ENCODE measurements at places on chromosomes 13 and 19. TPM values are rescaled to one million over a fixed set of nuclear protein-coding genes. Genes with fewer than 3 reads are reported as not detected.

Gene ZNF569
- not detected for total RNA-seq

GRCh38 chr19:19145281-19145680 is 7.0 kb upstream of the TMEM161A start:
- no peak overlapping the region for H3K4me3 ChIP-seq
- DNase-seq: no peak
- no peaks in the 10 kb centered on the region for H3K4me1 ChIP-seq
- H3K27me3 ChIP-seq: no peaks in the 10 kb centered on the region
- no peak overlapping the region for H3K27ac ChIP-seq

Gene ACER1
- total RNA-seq: not detected

DNA sequence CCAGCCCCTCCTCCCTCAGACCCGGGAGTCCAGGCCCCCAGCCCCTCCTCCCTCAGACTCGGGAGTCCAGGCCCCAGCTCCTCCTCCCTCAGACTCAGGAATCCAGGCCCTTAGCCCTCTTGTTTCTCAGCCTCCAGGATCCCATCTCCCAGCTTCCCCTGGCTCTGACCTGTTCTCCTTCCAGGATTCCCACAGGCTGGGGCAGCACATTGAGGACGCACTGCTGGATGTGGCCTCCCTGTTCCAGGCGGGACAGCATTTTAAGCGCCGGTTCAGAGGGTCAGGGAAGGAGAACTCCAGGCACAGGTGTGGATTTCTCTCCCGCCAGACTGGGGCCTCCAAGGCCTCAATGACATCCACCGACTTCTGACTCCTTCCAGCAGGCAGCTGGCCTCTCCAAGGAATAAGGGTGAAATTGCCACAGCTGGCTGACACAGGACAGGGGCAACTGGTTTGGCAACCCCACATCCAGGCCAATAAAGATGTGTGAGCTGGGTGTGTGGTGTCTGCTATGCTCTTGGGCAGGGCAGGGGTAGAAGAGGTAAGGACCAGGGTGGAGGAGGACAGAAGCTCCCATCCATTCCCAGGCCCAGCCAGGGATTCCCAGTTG is 22.4 kb downstream of the CPT1C start:
- H3K4me1 ChIP-seq: peaks cover 10% of the 10 kb centered on the region
- no peaks in the 10 kb centered on the region for H3K36me3 ChIP-seq
- H3K27ac ChIP-seq: peak overlapping the region; percentile 74
- H3K27me3 ChIP-seq: no peaks in the 10 kb centered on the region
- DNase-seq: peak; percentile 74

Gene SLC5A5
- total RNA-seq: not detected

- no peaks in the 10 kb centered on the region for H3K4me1 ChIP-seq
- no peak for DNase-seq
- H3K4me3 ChIP-seq: no peak overlapping the region
- no peak overlapping the region for H3K27ac ChIP-seq
- no peaks in the 10 kb centered on the region for H3K27me3 ChIP-seq
- no peaks in the 10 kb centered on the region for H3K36me3 ChIP-seq
Observed at GRCh38 chr19:31956771-31957392, 388.5 kb upstream of the ZNF507 start.

Gene NOSIP
- 77.7 TPM for total RNA-seq

Gene LRFN3
- total RNA-seq: 12.4 TPM

Gene GNG7
- 0.43 TPM for total RNA-seq

GRCh38 chr13:68390987-68391386 is 1160.9 kb upstream of the PCDH9 start:
- H3K4me1 ChIP-seq: no peaks in the 10 kb centered on the region
- H3K4me3 ChIP-seq: no peak overlapping the region

DNA sequence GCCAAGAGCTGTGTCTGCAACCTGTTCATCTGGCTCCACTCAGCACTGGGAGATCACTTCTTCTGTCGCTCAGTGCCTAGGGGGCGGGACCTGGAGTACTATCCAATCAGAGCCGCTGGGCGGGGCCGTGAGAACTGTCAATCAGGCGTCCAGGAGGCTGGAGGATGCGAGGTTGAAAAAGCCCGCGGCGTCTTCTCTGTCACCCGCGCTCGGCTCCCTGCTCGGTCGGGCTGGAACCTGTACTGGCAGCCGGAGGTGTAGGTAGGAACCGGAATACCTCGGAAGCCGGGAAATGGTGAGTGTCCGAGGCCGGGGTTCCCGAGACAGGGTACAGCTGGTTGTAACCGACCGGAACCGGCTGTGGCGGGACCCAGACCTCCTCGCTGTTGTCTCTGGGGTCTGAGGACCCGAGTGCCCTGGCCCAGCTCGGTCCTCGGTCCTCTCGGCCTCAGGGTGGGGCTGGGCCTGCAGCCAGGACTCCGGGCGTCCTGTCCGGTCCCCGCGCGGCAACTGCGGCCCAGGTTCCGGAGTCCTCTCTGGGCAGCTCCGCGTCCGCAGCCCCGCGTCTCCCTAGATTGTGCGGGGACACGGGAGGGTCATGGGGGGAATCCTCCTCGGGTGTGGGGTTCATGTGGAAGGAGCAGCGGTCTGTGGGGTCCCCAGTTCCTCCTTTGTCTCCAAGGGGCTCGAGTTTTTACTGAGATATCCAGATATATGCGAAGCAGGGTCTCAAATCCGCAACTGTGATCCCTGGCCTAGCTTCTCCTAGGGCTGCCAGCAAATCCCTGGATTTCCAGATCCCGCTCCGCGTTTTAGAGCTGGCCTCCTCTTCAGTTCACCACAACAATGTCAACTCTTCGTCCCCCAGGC is 42.6 kb downstream of the ZNF627 start:
- no peaks in the 10 kb centered on the region for H3K27me3 ChIP-seq
- peak; percentile 97 for DNase-seq
- peak overlapping the region; percentile 57 for H3K27ac ChIP-seq
- H3K4me3 ChIP-seq: peak overlapping the region; percentile 83
- peaks cover 3% of the 10 kb centered on the region for H3K4me1 ChIP-seq

DNA sequence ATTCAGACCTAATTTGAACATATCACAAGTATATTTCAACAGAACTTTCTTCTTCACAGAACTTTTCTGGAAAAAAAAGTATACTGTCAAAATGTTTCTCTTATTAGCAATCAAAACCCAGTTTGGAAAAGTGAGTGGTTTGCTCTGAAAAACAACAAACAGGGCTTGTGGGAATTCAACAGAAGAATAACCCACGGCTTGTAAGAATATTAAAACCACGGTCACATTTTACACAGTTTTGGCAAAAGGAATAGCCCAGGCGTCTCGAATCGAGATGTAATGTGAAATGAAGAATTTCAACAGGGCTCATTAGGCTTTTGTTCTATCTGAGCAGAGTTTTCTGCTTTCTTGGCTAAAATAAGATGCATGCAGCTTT is 70.7 kb downstream of the COL4A2 start:
- no peak for DNase-seq
- no peaks in the 10 kb centered on the region for H3K36me3 ChIP-seq
- H3K27me3 ChIP-seq: no peaks in the 10 kb centered on the region
- H3K4me3 ChIP-seq: no peak overlapping the region

Gene SWSAP1
- 3.9 TPM for total RNA-seq

Gene COMP
- total RNA-seq: 0.14 TPM

Gene NECTIN2
- total RNA-seq: 257 TPM

Gene KCNK6
- 6.1 TPM for total RNA-seq

- H3K4me1 ChIP-seq: no peaks in the 10 kb centered on the region
- H3K27me3 ChIP-seq: no peaks in the 10 kb centered on the region
- no peak overlapping the region for H3K27ac ChIP-seq
- no peak overlapping the region for H3K4me3 ChIP-seq
Observed at GRCh38 chr19:5850189-5850588, 1.1 kb downstream of the FUT3 start.

GRCh38 chr13:71751073-71751472 is 115.9 kb downstream of the DACH1 start:
- H3K4me3 ChIP-seq: no peak overlapping the region
- no peak overlapping the region for H3K27ac ChIP-seq
- no peaks in the 10 kb centered on the region for H3K36me3 ChIP-seq
- no peaks in the 10 kb centered on the region for H3K27me3 ChIP-seq
- peaks cover 7% of the 10 kb centered on the region for H3K4me1 ChIP-seq
- no peak for DNase-seq

DNA sequence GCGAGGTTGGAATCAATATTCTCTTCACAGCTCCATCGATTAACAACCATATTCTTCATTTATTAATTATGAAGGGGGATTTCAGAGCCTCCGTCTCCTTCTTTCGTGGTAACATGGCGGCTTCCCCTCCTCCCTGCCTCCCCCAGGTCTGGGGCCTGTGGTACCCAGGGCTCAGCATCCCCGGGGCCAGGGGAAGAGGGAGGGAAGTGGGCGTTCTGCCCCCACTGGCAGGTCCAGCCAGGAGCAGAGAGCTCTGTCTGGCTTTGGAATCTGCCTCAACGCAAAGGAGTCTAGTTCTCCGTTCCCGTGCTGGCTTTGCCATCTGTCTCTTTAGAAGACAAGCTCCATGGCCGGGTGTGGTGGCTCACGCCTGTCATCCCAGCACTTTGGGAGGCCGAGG is 37.8 kb upstream of the ONECUT3 start:
- no peaks in the 10 kb centered on the region for H3K36me3 ChIP-seq
- no peak overlapping the region for H3K4me3 ChIP-seq
- H3K4me1 ChIP-seq: no peaks in the 10 kb centered on the region
- no peaks in the 10 kb centered on the region for H3K27me3 ChIP-seq
- H3K27ac ChIP-seq: no peak overlapping the region

GRCh38 chr19:12984683-12985048 is 10.6 kb upstream of the NFIX start:
- H3K27ac ChIP-seq: no peak overlapping the region
- H3K4me1 ChIP-seq: peaks cover 3% of the 10 kb centered on the region
- no peaks in the 10 kb centered on the region for H3K36me3 ChIP-seq
- H3K4me3 ChIP-seq: no peak overlapping the region

Gene TSKS
- not detected for total RNA-seq

Gene MBNL2
- 41.6 TPM for total RNA-seq

- DNase-seq: no peak
- H3K4me3 ChIP-seq: no peak overlapping the region
Observed at GRCh38 chr13:112852808-112853207, 116.2 kb upstream of the MCF2L start.

- no peaks in the 10 kb centered on the region for H3K36me3 ChIP-seq
- no peaks in the 10 kb centered on the region for H3K27me3 ChIP-seq
- H3K4me3 ChIP-seq: no peak overlapping the region
- no peak for DNase-seq
- H3K4me1 ChIP-seq: peaks cover 45% of the 10 kb centered on the region
- H3K27ac ChIP-seq: no peak overlapping the region
Observed at GRCh38 chr13:33204130-33204927, 81.2 kb downstream of the STARD13 start.

- no peak for DNase-seq
- peaks cover 5% of the 10 kb centered on the region for H3K27me3 ChIP-seq
Observed at GRCh38 chr19:55355213-55355821, 798 bp upstream of the COX6B2 start.
